ENCODE measurements at places on chromosomes 13 and 19.
A peak's percentile ranks its signal among the peaks of the same experiment; 100 is the strongest.

GRCh38 chr13:40163066-40164000, 503.1 kb downstream of the FOXO1 start:
- no peak for DNase-seq

- DNase-seq, result peak; percentile 85
Observed at GRCh38 chr19:34254046-34254697, at the start of gene GARRE1. GARRE1 (plus strand) TSS chr19:34254554; CDS start chr19:34300474, 45,920 bp downstream.

DNA sequence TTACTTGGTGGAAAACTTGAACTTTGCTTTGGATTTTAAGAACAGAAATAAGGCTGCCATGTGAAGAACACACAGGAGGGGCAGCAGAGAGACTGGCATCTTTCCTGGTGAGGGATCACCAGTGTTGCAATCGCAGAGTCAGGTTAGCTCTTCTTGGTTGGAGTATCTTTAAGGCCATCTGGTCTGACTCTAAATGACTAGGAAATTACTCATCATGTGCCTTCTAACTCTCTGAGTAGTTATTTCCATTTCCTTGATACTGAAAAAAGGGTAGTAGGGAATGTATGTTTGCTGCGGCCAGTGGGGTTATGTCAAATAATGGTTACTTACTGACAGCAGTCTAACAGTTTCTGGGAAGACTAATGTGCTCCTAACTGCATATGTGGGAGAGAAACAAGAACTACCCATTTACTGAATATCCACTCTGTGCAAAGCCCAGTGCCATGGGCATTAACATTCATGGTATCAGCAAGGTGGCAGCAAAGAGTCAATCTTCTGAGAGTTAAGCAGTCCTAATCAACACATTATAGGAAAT, 122.1 kb downstream of the COG6 start:
- DNase-seq, result peak; percentile 66

DNA sequence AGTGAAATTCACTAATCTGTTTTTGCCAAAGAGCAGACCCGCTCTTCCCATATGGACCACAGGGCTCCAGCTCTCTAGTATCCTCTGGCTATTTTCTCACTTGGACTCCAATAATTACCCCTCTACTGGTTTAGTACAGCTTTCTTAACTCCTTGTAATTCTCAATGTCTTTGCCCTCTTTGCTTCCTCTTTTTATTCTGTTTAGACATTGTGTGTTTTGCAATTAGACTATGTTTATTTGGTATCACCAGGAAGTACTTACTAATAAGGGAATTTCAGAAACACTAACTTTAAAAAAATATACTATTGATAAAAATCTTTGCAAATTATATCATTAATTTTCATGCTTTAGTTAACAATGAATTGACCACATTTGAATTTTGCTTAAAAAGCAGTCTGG, 111.6 kb upstream of the OBI1 start:
- DNase-seq, result no peak

DNA sequence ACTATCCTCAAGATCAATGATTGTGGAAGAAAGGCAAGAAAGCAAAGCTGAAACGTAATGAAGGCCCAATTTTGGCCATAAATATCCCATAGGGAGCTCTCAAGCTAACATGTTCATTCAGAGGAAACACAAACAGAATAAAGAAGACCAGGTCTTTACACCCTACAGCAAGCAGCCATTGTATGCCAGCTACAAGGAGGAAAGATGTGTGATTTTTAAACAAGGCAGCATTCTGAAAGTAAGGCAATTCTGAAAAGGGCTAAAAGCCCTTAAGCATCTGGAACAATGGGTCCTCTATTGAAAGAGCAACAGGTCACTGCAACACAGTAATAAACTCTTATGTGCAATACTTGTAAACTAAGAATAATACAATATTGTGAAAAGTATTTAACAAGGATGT, 1002.4 kb downstream of the SLITRK1 start:
- no peak for DNase-seq

DNA sequence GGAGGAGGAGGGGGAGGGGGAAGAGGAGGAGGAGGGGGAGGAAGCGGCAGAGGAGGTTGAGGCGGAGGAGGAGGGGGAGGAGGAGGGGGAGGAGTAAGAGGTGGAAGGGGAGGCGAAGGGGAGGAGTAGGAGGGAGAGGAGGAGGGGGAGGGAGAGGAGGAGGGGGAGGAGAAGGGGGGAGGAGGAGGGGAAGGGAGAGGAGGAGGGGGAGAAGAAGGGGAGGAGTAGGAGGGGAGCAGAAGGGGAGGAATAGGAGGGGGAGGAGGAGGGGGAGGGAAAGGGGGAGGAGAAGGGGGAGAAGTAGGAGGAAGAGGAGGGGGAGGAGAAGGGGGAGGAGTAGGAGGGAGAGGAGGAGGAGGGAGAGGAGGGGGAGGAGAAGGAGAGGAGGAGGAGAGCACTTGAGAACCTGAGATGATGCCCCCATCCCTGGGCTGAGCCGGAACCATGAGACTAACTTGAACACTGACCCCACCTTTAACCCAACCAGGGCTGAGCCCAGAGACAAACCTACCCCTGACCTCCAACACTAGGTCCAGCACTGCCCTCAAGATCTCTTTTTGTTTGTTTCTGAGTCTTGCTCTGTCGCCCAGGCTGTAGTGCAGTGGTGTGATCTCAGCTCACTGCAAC, 12.6 kb downstream of the ABCA7 start:
- no peak for DNase-seq

DNA sequence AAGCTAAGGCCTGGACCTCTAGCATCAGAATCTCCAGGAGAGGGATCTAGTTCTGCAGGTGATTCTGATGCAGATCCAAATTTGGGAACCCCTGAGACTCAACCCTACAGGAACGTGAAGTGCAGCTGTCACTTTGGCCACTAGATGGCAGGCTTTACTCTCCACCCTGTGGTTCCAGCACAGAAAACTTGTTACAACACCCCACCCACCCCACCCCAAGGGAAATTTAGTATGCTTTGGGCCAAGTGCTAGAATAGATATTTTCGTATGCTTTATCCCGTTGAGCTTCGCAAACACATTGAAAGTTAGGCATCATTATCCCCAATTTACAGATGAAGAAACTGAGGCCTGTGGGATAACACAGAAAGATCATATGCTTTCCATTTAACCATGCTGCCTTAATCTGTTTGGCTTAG, 232.0 kb downstream of the B3GLCT start:
- DNase-seq, result peak; percentile 51
